ENCODE measurements at places on chromosomes 4 and X.
A peak's percentile ranks its signal among the peaks of the same experiment; 100 is the strongest.

DNA sequence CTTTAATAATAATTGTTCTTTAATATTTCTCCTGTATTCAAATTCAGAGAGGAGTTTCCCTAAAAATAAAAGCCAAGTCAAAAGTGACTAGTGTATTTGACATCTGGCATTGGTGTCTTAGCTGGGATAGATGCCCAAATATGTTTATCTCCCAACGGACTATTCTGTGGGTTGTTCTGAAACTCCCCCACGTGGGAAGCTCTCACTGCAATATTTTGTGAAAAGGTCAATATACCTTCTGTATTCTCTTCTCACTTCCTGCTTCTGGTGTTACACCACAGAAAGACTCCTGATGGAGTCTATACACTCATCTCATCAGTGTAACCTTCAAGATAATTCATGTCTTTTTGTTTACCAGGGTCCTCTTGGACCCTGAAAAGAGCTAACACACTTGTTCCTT lies 2052.8 kb upstream of the TENM3 start:
- DNase-seq = peak; percentile 74

- peak; percentile 30 for DNase-seq
Measured at GRCh38 chr4:64062991-64063390, 346.3 kb downstream of the TECRL start.

DNA sequence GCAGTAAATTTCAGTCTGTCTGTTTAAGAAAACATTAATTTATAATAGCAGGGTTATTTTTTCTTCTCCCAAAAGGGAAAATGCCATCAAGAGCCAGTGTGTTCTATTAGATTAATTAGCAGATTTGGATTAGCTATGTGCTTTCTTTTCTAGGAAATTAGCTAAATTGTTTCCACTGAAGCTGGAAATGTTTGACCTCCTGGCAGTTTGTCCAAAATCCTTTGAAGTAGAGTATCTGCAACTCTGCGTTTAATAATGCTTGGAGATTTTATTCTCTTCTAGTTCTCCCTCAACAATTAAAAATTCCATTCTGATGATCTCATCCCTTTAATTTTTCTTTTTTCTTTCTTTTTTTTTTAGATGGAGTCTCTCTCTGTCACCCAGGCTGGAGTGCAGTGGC lies 27.1 kb upstream of the HOPX start:
- no peak for DNase-seq

DNA sequence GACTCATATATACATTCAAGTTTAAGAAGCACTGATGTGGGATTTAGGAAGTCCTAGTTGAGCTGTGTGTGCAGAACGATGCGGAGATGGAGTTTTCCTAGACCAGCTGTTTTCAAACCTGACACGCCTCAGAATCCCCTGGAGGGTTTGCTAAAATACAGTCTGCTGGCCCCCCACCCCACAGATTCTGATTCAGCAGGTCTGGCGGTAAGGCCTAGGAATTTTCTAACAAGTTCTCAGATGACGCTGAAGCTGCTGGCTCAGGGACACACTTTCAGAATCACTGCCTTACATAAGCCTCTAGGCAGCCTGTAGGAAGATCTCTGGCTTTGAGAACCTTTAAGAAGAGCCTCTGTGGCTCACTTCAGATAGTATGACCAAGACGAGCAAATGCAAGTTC lies 73.1 kb downstream of the PHEX start:
- no peak for DNase-seq

DNA sequence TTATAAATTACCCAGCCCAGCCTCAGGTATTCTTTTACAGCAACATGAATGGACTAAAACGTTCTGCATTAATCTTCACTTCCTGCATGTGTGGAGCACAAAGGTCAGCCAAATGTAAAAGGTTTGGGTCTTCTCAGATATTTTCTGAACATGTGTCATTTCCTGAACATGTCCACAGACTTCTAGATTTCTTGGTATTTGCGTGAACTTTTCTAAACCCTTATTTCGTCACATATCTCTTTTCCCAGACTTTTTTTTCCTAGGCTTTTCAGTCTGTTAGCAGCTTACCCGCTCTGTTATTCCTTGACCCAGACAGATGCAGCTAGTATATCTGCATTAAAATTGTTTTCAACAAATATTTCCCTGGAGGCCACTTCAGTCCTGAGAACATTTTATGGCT lies 57.3 kb upstream of the USP51 start:
- DNase-seq = no peak

GRCh38 chrX:105502336-105502735 lies 281.8 kb upstream of the TEX13A start:
- no peak for DNase-seq

- DNase-seq = no peak
Measured at GRCh38 chr4:139555705-139556070, 331 bp downstream of the SETD7 start.

DNA sequence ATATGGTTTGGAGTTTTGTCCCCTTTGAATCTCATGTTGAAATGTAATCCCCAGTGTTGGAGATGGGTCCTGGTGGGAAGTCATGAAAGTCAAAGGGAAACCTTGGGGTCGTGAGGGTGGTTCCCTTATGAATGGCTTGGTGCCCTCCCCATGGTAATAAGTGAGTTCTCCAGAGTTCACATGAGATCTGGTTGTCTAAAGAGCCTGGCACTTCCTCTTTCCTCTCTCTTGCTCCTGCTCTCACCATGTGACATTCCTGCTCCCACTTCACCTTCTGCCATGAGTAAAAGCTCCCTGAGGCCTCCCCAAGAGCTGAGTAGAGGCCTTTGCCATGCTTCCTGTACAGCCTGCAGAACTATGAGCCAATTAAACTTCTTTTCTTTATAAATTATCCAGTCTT lies 5.5 kb upstream of the IL15 start:
- peak; percentile 58 for DNase-seq

- no peak for DNase-seq
Measured at GRCh38 chr4:98747393-98748091, 89.1 kb upstream of the TSPAN5 start.

DNA sequence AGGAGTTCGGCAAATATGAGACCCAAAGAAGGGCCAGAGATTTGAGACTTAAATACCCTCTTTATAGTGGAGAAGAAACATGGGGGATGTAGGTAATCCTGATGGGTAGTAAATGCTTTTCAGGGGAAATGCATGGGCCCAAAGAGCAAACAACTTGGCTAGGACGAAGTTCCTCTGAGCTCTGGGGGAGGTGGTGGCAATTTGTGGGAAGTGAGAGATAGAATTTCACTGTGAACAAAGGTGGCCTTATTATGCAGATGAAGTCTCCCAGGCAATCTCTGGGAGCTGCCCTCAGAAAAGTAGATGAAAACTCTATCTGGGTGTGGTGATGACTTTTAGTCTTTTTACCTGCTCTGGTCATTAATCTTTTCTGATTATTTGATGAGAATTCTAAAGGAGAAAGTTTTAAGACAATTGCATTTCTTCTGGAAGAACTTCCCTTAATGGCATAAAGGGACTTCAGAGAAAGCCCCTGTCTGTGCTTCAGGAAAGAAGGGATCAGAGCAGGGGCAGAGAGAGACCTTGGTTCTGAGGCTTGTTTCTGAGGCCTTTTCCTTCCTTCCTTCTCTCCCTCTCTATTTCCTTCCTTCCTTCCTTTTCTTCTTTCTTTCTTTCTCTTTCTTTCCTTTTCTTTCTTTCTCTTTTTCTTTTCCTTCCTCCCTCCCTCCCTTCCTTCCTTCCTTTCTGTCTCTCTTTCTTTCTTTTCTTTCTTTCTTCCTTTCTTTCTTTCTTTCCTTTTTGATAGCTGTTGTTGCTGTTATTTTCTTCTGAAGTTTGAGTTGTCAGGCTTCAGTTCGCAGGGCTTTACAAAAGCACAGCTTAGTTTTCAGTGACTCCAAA lies 37.5 kb upstream of the MAOA start:
- DNase-seq = peak; percentile 3

DNA sequence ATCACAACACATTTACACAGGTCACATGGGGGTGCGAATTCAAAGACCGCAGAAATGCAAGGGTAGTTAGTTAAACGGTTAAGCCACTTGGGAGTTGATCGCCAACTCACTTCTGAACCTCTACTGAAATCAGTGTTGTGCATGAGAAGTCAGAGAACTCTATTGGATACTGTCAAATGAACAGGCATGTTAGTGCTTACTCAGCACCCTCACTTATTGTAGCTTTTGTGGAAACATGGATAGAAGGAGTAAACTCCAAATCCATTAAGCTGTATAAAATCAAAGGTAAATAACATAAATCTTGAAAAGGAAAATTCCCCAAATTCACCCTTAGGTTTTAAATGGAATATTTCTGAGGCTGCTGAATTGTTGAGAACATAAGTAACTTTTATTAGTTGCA lies 17.5 kb upstream of the ANXA10 start:
- no peak for DNase-seq

DNA sequence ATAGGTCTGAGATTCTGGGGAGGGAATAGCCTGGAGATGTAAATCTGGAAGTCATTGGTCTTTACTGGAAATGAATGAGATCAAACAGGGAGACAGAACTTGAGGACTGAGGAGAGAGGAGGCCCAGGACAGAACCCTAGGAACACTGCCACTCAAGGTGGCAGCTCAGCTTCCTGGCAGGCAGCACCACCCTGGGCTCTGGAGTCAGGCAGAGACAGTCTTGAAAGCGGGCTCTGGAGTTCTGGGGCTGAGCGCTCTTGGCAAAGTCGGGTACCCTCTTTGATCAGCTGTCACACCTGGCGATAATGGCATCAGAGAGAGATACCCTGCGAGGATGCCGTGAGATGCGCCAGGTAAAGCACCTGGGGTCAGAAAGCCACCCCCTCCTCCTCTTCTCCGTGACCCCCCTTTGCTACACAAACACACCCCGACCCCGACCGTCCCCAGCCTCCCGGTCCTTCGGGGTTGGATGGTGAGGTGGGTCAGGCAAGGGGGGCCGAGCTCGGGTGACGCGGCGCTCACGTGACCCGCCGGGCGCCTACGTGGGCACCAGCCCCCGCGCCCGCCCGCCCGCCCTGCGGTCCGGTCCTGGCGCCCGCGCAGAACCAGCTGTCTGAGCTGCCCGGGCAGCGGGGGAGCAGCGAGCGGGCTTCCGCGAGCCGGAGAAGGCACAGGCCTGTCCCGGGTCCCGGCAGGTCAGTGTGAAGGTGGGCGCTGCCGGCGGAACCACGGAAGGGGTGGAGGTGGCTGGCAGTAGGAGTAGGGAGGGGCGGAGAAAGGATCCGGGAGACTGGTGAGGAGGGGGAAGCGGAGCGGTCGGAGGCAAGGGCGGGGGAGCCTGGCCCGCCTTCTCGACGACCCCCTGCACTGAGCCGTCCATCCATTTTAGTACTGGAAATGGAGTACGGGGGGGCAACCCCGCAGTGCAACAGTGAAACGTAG lies at the start of gene TCEAL3:
TSS of gene TCEAL3 (plus strand) at position 600 of the 942 bp plus-strand sequence. CDS start 1,102 bp downstream, outside the sequence.
- no peak for DNase-seq

DNA sequence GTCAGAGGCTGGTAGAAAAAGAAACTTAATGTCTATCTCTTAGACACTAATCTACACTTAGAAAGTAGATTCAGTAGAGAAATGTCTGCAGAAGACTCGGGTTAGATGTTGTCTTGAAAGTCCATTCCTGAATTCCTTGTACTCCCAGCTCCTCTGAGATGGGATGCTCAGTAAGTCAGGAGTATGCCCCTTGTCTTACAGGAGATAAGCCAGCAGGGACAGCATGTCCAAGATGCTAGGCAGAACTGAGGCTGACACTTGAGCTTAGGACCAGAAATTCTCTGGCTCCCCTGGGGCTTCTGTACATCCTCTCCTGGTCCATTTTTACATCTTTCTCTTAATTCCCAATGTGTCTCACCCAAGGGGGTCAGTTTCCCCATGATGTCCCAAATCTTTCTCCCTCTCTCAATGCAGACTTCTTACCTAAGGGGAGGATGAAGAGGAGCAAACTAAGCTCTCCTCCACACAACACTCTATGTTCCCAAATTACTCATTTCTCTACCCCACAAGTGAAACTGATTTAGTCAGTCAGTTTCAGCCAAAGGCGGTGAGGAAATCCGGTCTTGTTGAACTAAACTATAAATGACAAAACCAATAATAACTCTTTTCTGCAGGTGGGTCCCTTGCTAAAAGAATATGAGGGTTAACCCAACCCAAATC lies 558.2 kb upstream of the DIPK2B start:
- DNase-seq = peak; percentile 53

DNA sequence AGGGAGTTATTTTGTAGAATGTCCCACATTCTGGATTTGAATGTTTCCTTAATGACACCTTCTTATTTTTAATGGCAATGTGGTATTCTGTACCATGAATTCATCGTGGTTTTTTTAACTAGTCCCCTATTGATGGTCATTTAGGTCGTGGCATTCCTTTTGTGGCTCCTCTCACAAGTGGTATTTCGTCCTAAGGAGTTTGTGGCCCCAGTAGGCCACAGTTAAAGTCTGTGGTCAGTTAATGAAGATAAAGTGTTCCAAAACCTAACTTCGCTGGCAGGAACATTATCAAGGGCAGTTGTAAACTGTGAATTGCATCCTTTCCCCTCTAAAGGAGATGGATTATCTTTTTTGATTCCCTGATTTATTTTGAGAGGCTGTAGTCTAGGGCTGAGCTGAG lies 133.2 kb downstream of the TMEM164 start:
- no peak for DNase-seq

- DNase-seq = no peak
Measured at GRCh38 chrX:131745942-131746489, 202.1 kb downstream of the OR13H1 start.

GRCh38 chr4:26950446-26950845 lies 89.8 kb downstream of the STIM2 start:
- no peak for DNase-seq

DNA sequence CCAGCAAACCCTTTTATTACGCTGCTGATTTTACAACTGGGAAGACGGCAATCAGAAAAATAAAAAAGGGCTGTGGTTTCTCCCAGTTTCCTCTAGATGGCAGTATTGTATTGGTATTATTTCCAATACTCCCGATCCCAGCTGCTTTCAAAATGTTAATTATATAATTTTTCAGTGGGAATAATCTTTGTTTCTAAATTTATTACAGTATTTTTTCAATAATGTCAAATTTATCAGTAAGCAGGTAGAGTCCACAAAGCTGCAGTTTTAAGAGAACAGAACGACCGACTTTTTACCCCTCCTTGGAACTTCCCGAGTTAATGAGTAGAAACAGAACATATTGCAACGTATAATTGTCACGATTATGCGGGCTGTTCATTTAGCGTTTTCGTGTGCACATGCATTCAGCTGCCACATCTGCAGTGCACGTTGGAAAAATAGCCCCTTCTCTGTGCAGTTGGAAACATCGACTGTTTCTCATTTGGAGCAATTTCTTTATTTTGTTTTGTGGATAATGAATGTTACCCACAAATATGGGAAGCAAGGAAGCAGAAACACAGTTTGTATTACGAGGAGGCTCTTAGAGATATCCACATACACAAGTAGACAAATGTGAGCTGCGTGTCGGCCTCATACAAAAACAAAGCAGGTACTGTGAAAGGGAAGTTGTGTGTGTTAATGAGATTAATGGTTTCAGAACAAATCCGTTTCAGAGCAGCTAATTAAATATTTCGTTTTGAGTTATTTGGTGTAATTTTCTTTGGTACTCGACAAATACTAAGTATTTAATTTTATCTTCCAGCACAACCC lies 188.0 kb downstream of the STIM2 start:
- DNase-seq = peak; percentile 73

DNA sequence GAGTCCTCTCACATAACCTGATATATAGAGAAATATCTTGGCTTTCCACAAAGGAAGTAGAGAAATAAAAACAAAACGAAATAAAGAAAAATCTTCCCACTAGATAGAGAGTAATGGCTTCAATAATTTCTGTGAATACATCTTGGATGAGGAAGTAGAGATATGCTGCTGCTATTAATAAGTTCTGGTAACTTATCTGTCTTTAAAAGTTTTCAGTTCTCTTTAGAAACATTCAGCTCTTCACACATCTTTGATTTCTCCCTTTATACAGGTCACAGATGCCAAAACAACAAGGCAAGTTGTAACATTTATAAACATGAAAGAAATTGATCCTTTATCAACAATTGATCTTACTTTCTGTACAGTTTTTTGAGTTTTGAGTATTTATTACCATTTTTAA lies 615.8 kb downstream of the TRAM1L1 start:
- no peak for DNase-seq

- DNase-seq = peak; percentile 62
Measured at GRCh38 chr4:104015680-104016079, 295.9 kb upstream of the TACR3 start.

All from OCI-M1 (cell line).